ENCODE measurements at places on chromosomes 5 and 9.
A peak's percentile ranks its signal among the peaks of the same experiment; 100 is the strongest.

- no peak for DNase-seq
Measured at GRCh38 chr9:133987446-133987788, 4.7 kb downstream of the VAV2 start.

- no peak for DNase-seq
Measured at GRCh38 chr5:9347541-9348295, 198.2 kb downstream of the SEMA5A start.

DNA sequence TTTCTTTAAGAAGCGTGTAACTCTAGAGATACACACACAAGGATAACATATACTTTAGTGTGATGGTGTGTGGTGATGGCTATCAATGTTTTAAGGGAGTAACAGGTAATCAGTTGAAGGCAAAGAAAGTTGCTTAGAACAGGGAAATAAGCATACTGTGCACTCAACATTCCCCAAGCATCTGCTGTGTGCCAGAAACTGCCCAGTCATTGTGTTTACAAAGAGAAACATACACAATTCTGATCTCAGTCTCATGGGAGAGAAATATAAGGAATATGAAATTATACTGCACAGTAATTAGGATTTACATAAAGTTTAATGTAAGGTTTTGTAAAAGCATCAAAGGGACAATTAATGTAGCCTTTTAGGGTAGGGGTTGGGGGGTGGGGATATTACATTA is 224.1 kb upstream of the TYRP1 start:
- DNase-seq: no peak

DNA sequence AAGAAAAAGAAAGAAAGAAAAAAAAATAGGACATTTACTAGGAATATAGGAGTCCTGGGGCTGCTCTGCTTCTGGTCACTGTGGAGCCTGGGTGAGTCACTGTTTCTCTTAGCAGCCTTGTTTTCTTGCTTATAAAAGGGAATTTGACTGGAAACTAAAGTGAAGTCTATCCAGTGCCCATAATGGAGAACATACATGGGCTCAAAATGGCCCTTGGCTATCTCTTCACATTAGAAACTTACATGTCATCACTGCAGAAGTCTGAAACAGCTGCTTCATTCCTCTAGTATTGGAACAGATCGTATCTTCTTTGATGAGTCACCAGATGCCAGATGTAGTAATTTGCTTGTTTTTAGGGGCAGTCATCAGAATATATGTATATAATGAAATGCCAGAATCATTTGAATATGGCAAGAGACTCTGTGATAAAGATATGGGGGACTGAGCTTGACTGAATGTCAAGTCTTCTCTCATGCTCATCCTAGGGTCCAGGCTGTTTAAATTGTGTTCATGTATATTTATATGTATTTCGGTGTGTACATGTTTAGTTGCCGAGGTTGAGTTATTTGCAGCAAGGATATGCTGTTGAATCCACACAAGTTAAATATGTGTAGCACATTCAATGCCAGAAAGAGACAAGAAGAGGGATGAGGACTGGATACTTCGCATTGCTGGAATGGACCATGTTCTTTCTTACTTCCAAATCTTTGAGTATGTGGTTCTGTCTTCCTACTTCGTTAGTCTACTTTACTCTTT is 56.7 kb downstream of the SGCD start:
- DNase-seq: no peak

DNA sequence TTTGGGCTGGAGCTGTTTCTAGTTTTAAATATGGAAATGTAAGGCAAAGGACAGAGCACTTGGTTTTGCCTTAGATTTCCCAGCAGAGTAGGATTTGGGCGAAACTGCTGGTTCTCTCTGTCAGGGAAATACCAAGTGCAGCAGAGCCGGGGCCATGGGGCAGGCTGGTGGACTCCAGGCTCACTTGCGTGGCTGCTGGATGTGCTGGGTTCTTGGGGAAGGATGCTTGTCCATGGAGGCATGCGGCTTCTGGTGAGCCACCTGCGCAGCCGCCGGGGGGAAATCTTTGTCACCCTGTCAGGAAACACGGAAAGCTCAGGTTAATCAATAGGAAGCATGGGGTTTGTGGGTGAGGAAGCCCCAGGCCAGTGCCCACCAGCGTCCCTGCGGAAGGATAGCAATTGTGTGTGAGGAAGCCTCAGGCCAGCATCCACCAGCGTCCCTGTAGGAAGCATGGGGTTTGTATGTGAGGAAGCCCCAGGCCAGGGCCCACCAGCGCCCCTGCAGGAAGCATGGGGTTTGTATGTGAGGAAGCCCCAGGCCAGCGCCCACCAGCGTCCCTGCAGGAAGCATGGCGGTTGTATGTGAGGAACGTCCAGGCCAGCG is 80.1 kb downstream of the DAP start:
- no peak for DNase-seq

DNA sequence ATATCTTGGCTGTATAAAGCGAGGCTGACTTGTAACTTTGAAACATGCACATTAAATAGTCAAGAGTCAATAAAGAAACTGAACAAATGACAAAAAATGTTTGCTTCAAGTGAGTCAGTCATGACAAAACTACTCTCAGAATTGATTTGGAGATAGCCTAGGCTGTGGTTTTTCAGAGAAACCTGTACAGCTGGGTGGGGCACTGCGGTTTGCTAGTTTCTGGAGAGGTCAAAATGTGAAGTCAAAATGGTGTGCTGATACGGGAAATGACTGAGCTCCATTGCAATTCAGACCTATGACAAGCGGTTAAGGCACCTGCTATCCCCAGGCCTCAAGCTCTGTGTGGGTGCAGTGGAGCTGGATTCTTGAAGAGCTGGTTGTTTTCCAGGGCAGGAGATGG is 10.3 kb upstream of the CD180 start:
- peak; percentile 98 for DNase-seq

DNA sequence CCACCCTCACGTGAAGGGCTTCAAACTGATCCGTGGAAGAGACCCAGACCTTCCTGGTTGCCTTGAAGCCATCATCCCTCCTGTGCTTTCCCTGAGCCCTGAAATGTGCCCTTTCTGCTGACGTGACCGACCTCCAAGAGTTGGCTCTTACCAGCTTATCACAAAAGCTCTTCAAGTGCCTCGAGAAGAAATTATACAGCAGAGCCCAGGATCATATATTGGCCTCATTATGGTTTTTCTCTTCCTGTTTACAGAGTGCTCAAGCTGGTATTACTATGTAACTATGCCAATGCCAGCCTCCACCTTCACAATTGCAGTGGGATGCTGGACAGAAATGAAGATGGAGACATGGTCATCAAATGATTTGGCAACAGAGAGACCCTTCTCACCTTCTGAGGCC is 66.0 kb downstream of the AOPEP start:
- no peak for DNase-seq

DNA sequence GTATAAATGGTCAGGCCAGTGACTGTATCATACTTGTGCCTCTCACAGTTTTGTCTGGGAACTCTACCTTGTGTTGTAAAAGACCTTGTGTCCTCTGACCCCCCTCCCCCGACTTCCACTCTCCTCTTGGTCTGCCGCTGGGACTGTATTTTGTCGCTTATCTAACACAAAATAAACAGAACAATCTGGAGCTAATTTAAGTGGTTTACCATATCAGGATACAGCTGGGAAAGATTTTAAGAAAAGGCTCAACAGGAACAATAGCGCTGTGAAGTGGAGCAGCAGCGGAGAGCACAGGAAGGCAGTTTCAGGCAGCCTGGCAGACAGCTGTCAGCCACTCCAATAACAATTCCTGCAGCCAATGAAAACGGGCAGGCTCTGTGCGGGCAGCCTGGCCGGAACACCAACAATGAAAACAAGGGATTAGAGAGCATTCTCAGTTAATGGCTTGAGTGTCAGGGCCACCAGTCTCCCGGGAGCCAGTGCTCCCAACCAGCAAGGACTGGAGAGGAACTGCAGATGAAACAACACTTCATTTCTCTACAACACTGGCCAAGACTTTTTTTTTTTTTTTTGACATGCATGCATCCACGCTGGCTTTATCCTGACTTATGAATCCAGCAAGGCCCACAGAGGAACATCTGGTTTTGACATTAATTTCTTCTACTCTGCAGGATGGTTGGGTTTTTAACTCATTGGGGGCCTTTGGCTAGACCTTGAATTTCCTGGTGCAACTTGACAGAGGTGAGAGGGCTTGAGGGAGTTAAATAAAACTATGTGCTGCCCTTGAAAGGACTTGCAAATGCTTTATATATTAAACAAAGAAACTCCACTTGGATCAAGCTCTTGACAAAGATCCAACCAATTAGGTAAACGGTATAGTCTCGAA is 76.7 kb downstream of the ARSB start:
- no peak for DNase-seq

DNA sequence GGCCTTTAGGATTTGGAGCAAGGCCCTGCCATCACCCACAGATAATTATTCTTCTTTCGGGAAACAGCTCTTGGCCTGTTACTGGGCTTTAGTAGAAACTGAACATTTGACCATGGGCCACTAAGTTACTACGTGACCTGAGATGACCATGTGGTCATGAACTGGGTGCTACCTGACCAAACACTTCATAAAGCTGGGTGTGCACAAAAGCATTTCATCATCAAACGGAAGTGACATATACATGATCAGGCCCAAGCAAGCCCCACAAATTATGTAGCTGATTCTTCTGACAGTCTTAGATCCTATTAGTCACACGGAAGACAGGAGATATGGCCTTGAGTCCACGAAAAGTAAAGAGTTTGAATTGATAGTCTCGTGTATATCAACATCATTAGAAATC is 130.9 kb upstream of the FBN2 start:
- peak; percentile 31 for DNase-seq

- DNase-seq: no peak
Measured at GRCh38 chr9:135619599-135619886, 19.8 kb downstream of the GLT6D1 start.

GRCh38 chr9:17433526-17433925 is 145.3 kb upstream of the SH3GL2 start:
- DNase-seq: no peak

DNA sequence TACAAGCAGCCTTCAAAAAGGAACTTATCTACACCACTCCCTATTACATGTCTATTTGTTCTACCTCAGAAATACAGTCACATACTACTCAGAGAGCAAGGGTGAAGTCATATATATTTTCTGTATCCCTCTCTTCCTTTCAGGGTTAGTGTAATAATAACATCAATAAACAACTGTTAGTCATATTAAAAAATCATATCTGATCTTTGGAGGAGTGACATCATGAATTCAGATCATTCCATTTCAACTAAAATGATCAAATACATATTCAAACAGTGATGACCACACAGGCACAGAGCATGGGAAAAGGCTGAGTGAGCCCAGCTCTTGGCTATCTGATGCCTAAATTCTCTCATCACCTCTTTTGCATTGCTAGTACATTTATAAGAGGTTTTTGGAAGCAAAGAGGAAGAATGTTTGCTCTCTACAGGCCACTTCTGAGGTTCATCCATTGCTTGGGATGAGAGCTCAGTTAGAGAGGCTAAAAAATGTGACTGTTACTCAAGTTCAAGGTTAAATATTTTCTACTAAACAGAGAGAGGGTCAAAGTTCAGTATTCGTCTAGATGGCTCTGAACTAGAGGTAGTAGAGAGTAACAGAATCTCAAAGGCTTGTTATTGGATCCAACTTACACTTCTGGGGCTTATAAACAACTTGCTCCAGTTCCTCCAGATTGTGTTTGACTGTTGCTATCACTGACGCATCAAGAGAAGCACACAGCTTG is 39.0 kb downstream of the RIGI start:
- no peak for DNase-seq

- DNase-seq: no peak
Measured at GRCh38 chr5:73751254-73751914, 125.4 kb downstream of the ARHGEF28 start.

All from RWPE1 (cell line).